Heart right ventricle (tissue), 16 donors: ENCODE measurements at places on chromosomes 4 and X. TPM values are rescaled to one million over a fixed set of nuclear protein-coding genes. Genes with fewer than 3 reads are reported as not detected.

Gene MSL3
- 10.4 TPM for total RNA-seq

Gene DUX4
- total RNA-seq: not detected

GRCh38 chr4:16887887-16888286 lies 10.6 kb downstream of the LDB2 start:
- peaks cover 21% of the 10 kb centered on the region for H3K4me1 ChIP-seq
- no peak overlapping the region for H3K27ac ChIP-seq
- peaks cover 6% of the 10 kb centered on the region for H3K36me3 ChIP-seq
- H3K27me3 ChIP-seq: no peaks in the 10 kb centered on the region

Gene SUPT20HL2
- not detected for total RNA-seq

DNA sequence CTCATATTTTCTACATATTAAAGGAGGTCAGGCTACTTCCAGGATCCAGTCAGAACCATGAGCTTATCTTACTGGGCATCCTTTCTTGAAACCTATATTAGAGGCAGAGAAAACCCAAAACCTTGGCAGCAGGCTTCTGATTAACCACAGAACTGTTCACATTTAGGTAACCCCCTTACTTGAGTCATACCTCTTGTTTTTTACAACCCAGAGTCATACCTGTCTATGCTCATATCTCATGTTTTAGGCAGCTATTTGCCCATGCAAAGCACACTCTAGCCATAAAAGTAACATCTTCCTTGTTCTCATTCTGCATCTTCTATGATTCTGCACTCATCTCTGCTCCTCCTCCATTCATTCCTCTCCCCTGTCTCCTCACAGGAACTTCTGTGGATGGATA lies 138.0 kb upstream of the SMIM31 start:
- no peaks in the 10 kb centered on the region for H3K36me3 ChIP-seq
- H3K4me3 ChIP-seq: no peak overlapping the region
- H3K27ac ChIP-seq: no peak overlapping the region
- H3K27me3 ChIP-seq: no peaks in the 10 kb centered on the region
- DNase-seq: no peak

- DNase-seq: no peak
- H3K4me3 ChIP-seq: no peak overlapping the region
- no peaks in the 10 kb centered on the region for H3K27me3 ChIP-seq
- no peak overlapping the region for H3K27ac ChIP-seq
- H3K36me3 ChIP-seq: no peaks in the 10 kb centered on the region
- H3K4me1 ChIP-seq: no peaks in the 10 kb centered on the region
Observed at GRCh38 chr4:88952081-88952480, 104.9 kb downstream of the FAM13A start.

Gene RGN
- 15.8 TPM for total RNA-seq

- no peaks in the 10 kb centered on the region for H3K4me1 ChIP-seq
- no peak for DNase-seq
- H3K4me3 ChIP-seq: no peak overlapping the region
- no peak overlapping the region for H3K27ac ChIP-seq
- H3K27me3 ChIP-seq: no peaks in the 10 kb centered on the region
Observed at GRCh38 chrX:74015379-74016019, 288.5 kb upstream of the ZCCHC13 start.
